Stimulated activated CD4-positive, alpha-beta T cell treated with anti-CD3 and anti-CD28 coated beads, Interleukin-1b, Interleukin-23, amount 100 ng/mL, for 4 hours (primary cell): ENCODE measurements at places on chromosomes 12 and 14.

GRCh38 chr12:116106870-116107269 lies 170.6 kb downstream of the MED13L start:
- no peak for DNase-seq

DNA sequence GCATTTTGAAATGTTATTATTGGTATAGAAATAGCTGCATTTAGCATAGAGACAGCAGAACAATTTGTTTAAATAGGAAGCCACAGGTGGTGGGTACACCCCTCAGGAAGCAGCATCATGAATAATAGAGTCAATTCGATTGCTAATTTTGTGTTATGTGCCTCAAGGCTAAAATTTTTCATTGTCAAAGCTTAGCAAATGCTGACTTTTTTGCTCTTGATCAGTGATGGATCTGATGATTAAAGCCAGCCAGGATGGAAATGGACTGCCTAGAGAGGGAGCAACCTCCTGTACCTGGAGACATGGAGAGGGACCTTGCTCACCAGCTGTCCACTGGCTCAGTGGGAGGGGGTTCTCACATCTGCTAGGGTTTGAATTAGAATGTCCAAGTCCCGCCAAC lies 4.5 kb upstream of the KRT8 start:
- no peak for DNase-seq

DNA sequence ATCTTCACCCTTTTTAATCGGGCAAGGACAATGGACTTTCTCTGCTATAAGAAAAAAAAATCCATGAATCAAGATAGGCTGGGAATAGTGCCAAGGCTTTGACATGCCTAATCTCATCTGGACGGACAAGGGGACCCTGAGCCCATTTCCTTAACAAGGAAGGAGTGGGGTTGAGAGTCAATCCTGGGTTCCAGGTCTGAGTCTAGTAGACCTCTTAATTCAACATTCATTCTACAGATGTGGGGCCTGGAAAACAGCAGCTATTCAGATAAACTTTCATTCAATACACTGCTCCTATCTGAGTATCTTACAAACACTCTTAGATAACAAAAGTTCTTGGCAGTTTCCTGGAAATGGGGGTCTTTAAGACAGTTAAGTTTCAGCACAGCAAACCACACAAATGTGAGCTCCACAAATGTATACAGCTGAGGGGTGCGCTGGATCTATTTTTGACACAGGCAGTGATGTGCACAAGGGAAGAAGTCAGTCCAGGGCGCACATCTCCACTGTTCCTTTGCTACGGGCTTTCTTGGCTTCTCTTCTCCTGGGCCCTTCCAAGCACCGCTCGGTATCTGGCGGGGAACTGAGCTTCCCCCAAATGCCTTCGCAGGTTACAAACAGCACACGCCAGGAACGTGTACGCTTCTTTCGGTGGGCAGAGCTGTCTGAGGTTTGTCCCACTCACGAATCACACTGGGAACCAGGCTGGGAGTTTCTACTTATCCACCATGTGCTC lies 82.2 kb upstream of the GPR68 start:
- DNase-seq = no peak

- no peak for DNase-seq
These were observed 3.5 kb downstream of the SMCO2 start for GRCh38 chr12:27449893-27450534.

GRCh38 chr14:72314808-72315435 lies 382.7 kb downstream of the RGS6 start:
- DNase-seq = no peak

GRCh38 chr14:71733210-71733883 lies 198.9 kb upstream of the RGS6 start:
- no peak for DNase-seq

DNA sequence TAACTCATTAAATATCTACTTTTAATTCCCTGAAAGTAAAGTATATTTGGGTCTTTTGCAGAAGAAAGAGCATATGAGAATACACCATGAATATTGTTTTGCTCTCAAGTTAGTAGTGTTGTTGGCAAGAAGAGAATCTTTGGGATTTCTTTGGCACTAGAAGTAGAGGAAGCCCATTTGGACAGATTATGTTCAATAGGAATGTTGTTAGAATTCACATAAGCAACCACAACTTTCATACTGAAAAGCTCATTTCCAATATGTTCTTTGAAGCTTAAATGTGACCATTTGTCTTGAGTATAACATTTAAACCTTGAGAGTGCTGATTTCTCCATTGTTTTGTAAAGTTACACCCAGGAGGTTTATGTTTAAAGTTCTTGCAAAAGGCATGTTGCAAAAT lies 37.6 kb downstream of the PLEKHG7 start:
- no peak for DNase-seq

DNA sequence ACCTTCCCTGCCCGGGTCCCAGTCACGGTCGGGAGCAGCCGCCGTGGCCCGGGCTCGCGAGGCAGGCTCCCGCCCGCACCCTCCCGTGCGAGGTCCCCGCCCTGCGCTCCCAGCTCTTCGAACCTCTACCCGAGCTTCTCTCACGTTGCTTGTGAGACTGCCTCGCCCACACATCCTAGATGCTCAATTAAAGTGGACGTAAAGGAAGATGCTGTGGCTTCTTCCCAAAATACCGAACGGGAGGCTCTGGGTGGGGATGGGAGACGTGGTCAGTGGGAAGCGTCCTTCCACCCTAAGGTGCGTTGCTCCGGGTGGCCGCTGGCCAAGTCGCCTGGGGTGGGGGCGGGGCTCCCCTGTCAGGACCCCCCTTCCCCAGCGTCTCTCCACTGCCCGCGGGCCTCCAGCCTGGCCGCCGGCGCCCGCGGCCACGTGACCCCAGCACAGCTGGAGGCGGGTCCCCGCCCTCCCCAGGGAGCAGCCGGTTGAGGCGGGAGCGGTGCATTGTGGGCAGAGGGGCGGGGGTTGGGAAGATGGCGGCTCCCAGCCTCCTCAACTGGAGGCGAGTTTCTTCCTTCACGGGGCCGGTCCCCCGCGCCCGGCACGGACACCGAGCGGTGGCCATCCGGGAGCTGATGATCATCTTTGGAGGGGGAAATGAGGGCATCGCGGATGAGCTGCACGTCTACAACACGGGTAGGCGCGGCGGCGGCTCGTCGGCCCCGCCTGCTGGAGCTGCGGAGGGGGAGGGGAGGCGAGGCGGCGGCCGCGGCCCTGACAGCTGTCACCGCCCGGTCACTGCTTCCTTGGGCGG lies at the start of gene HCFC2:
TSS of gene HCFC2 (plus strand) at position 501 of the 811 bp plus-strand sequence. CDS start at position 531, 30 bp downstream.
- DNase-seq = peak; percentile 77

DNA sequence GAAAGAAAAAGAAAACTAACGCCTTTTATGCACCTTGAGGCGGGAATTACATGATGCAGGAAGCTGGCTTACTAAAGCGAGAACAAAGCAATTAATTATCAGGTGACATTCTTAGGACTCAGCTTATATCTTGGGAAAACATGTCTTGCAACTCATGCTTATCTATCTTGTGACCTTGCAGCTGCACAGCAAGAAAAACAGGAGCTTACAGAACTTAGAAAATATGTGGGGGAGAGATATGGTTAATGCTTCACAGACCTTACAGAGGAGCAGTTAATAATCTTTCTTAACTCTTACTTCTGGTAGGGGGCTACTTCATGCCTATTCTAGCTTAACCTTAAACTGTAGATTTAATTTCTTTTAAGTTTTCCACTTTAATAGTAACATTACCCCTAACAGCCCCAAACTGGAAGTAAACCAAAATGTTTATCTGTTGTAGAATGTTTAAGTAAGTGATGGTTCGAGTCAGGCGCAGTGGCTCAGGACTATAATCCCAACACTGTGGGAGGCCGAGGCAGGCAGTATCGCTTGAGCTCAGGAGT lies 13.2 kb upstream of the OR11G2 start:
- no peak for DNase-seq

GRCh38 chr12:97466000-97466399 lies 3.4 kb downstream of the RMST start:
- no peak for DNase-seq

DNA sequence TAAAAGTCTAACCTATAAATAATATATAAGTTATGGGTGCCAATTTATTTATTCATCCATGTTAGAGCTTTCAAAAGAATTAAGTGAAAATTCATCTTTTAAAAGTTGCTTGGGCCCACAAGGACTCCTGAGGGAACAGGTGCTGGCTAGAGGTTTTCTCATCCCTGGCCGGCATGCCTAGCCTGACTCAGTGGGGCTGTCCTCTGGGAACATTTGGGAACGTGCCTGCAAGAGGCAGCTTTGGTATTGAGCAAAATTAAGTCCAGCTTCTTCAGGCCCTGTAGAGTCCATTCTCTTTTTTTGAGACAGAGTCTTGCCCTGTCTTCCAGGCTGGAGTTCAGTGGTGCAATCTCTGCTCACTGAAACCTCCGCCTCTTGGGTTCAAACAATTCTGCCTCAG lies 44.7 kb downstream of the SPTB start:
- no peak for DNase-seq

GRCh38 chr14:67400434-67400833 lies 11.5 kb downstream of the PLEK2 start:
- no peak for DNase-seq

DNA sequence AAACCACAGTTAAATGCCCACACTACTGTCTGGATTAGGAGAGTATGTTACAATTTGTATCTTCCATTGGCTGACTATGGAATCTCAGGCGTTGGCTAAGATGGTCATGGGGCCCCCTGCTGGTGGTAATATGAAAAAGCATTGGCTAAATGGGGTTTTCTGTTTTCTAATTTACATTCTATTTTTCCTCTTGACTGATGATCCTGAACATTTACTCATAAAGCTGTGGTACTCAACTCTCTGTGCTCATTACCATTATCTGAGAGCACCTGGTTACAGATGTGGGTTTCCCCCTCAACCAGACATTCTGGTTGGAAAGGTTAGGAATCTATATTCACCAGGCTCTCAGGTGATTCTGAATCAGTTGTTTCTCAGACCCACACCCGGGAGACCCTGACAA lies 64.8 kb downstream of the WSCD2 start:
- DNase-seq = no peak

DNA sequence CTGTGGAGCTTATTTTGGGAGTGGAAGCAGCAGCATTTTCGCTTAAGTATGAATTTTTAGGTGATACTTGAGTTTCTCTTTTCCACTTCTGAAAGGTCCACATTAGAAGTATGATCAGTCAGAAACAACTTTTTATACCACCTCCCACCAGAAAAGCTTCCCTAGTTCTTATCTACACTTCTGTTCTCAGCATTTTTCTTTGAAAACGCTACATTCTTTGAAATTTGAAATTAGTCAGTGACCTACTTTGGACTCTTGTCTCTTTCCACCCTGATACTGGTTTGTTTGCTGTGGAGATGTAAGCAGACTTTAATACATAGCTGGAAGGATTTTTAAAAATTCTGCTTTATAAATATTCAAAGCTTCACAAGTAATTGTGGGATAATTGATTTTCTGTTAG lies 22.2 kb downstream of the PCBP2 start:
- DNase-seq = no peak

- no peak for DNase-seq
These were observed 93.2 kb downstream of the SLC2A13 start for GRCh38 chr12:40012711-40013110.

DNA sequence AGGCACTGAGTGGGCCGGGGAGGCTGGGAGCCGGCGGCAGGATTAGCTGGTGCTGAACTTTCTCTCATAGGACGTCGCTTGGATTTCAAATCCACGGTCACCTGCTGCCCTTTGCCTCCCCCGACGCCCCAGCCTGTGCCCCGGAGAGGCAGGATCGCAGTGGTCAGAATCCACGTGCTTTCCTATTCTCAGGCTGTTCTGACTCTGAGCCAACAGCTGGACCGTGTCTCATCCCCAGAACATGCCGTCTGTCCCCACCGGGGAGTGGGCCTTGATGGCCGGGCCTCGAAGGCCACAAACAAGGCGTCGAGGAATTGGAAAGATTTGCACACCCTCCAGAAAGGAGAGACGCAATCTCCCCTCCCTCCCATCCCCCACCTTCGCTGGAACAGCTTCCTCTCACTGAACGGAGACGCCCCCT lies 18.5 kb upstream of the MLXIP start:
- DNase-seq = no peak

DNA sequence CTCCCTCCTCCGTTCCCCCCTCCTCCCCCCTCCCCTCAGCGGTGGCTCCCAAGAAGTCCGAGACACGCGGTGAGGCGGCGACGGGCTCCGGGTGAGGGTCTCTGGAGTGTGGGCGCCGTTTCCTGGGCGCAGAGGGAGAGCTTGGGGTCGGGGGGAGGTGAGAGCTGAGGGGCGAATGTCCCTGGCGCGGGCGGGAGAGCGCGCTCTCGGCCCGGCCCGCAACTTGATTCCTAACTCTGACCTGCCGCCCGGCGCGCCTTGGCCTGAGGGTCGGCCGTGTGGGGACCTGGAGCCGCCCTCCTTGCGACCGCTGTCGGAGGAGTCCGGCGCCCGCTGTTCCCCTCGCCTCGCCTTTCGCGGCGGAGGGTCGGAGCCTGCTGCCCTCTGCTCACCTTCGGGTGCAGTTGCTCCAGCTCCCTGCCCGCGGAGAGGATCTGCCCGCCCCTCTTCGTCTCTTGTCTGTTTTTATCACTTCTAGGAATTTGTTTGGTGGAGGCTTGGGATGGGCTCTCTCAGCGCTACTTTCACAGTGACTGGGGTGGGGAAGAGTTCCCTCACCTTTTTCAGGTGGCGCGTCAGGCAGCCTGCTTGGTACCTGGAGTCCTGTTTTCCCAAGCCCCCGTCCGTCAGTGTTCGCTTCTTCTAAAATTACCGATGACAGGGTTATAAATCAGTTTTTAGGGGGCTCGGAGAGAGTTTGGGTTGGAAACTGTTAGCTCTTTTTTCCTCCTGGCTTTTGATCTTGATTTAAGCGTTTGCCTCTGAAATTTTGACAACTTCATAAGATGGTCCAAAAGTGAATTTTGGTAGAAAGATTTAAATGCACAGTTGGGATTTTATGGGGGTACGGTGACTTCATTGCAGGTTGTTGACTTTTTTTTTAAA lies 495 bp downstream of the ADIPOR2 start:
- DNase-seq = no peak

GRCh38 chr12:57000393-57000792 lies 6.0 kb downstream of the ZBTB39 start:
- no peak for DNase-seq

- DNase-seq = no peak
These were observed 138.6 kb downstream of the TPH2 start for GRCh38 chr12:72077111-72077820.

- DNase-seq = no peak
These were observed 101.9 kb upstream of the BMP4 start for GRCh38 chr14:54058505-54058904.

DNA sequence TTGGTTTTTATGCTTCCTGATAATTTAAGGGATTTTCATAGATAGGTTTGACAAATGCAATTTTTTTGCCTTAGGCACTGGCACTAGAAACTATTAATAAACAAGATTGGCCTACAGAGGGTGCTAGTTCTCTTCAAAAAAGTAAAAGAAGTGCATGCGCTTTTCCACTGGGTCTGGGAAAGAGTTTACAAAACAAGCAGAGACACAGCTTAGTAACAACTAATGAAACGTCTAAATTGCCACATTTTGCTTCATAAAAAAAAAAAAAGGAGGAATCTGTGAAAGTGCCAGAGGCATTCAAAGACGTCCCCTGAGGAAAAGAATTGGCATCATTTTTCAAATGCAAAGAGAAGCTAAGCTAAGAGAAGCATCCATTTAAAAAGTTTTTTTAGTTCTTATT lies 58.3 kb upstream of the EEA1 start:
- DNase-seq = no peak
